ENCODE measurements at places on chromosomes 13 and 19. TPM values are rescaled to one million over a fixed set of nuclear protein-coding genes. Genes with fewer than 3 reads are reported as not detected.

- no peak overlapping the region for H3K27ac ChIP-seq
- H3K36me3 ChIP-seq: no peaks in the 10 kb centered on the region
- no peaks in the 10 kb centered on the region for H3K27me3 ChIP-seq
- no peaks in the 10 kb centered on the region for H3K4me1 ChIP-seq
- H3K4me3 ChIP-seq: no peak overlapping the region
Measured at GRCh38 chr19:9885077-9885552, 50.0 kb downstream of the PIN1 start.

DNA sequence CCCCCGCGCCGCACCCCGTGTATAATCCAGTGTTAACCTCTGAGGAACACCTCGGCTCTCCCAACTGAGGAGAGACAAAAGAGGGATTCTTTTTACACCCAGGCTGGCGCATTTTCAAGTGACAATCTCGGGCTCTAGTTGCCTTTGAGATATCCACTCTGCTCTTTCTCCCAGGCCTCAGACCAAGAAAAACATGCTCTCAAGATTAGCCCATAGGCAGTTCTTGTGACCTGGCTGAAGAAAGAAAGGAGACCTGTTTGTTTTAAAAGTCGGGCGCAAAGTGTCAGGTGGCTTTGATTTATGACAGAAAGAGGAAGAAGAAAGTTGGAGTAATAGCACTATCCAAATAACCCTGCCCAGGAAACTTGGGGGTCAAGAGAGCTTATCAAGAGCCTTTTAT is 27.3 kb downstream of the SHISA2 start:
- H3K36me3 ChIP-seq: no peaks in the 10 kb centered on the region
- H3K27ac ChIP-seq: peak overlapping the region; percentile 32
- H3K4me1 ChIP-seq: peaks cover 17% of the 10 kb centered on the region
- DNase-seq: peak; percentile 49
- no peak overlapping the region for H3K4me3 ChIP-seq

The A1BG gene
- not detected for total RNA-seq

- H3K36me3 ChIP-seq: no peaks in the 10 kb centered on the region
- no peaks in the 10 kb centered on the region for H3K4me1 ChIP-seq
- no peak for DNase-seq
- no peaks in the 10 kb centered on the region for H3K27me3 ChIP-seq
Measured at GRCh38 chr13:80894917-80895316, 554.0 kb upstream of the SPRY2 start.

DNA sequence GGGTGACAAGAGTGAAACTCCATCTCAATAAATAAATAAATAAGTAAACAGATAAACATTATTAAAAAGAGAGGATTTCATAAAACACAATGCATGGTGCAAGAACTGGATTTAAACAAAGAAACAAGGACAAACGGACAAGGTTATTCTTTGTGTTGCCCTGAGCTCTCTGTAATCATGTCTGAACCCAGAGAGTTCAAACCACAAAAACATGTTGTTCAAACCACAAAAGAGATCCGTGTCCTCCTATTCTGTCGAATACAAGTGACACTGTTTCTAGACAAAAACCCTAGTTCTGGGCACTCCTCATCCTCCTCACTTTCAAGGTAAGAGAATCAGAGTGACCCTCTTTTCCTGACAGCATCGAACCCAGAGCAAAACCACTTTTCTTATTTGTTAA is 4.6 kb upstream of the TPRX2 start:
- H3K4me1 ChIP-seq: no peaks in the 10 kb centered on the region
- no peaks in the 10 kb centered on the region for H3K36me3 ChIP-seq
- H3K27me3 ChIP-seq: peaks cover 18% of the 10 kb centered on the region
- no peak overlapping the region for H3K4me3 ChIP-seq
- H3K27ac ChIP-seq: no peak overlapping the region
- no peak for DNase-seq

The SPACA6 gene
- 1.4 TPM for total RNA-seq

DNA sequence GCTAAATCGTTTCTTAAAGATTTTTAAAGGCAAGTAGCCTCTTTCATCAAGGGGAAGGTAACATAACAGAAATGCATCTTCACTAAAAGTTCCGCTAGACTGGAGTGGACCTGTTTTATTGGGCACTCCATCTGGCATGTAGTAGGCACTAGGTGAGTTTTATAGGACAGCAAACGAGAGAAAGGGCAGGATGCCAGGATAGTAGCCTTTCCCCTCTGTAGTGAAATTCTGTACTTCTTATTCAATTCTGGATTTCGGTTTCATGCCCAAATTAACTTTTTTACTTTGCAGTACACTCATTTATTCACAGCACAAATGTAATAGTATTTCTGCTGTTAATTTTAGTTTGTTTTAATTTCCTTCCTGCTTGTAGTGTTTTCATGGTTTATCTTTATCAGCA is 45.2 kb downstream of the GPR180 start:
- no peaks in the 10 kb centered on the region for H3K36me3 ChIP-seq
- no peak overlapping the region for H3K4me3 ChIP-seq
- H3K27me3 ChIP-seq: no peaks in the 10 kb centered on the region
- DNase-seq: no peak
- H3K27ac ChIP-seq: no peak overlapping the region

DNA sequence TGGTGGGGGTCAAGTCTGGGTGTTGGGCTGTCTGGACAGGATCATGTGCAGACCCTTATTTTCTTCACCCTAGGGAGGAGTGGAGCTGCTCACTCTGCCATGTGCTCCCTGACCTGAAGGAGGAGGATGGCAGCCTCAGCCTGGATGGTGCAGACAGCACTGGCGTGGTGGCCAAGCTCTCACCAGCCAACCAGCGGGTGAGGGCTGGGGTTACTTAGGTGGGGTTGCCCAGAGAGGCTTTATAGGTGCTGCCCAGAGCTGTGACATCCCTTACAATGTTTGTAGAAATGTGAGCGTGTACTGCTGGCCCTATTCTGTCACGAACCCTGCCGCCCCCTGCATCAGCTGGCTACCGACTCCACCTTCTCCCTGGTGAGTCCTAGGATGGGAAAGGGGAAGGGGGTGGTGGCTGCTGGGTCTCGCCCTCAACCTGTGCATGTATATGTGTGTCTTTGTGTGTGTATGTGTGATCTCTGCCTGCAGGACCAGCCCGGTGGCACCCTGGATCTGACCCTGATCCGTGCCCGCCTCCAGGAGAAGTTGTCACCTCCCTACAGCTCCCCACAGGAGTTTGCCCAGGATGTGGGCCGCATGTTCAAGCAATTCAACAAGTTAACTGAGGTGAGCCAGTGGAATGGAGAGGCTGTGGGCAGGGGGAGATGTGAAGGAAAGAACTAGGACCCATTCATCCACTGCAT is 5.1 kb downstream of the CHMP2A start:
- DNase-seq: no peak
- peaks cover 55% of the 10 kb centered on the region for H3K4me1 ChIP-seq
- H3K27me3 ChIP-seq: no peaks in the 10 kb centered on the region
- no peak overlapping the region for H3K4me3 ChIP-seq

GRCh38 chr19:55189403-55189835 is 9.3 kb upstream of the SYT5 start:
- no peak for DNase-seq
- no peak overlapping the region for H3K4me3 ChIP-seq
- no peaks in the 10 kb centered on the region for H3K36me3 ChIP-seq
- no peak overlapping the region for H3K27ac ChIP-seq

DNA sequence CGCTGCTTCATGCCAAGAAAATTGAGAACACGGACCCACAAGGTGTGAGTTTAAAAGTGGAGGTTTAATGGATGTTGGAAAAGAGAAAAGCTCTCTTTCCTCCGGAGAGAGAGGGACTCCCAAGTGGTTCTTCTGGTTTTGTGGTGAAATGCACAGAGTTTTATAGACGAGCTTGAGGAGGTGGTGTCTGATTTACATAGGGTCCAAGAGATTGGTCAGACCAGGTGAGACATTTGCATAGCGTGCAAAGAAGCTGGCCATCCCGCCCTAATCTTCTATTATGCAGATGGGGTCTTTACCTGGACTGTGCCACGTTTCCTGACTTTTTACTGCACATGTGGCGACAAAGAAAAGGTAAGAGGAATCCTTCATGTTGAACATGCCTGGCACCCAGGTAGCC is 236.4 kb upstream of the PCDH9 start:
- H3K4me1 ChIP-seq: no peaks in the 10 kb centered on the region
- H3K27ac ChIP-seq: no peak overlapping the region
- H3K36me3 ChIP-seq: no peaks in the 10 kb centered on the region
- no peaks in the 10 kb centered on the region for H3K27me3 ChIP-seq
- no peak overlapping the region for H3K4me3 ChIP-seq
- no peak for DNase-seq

DNA sequence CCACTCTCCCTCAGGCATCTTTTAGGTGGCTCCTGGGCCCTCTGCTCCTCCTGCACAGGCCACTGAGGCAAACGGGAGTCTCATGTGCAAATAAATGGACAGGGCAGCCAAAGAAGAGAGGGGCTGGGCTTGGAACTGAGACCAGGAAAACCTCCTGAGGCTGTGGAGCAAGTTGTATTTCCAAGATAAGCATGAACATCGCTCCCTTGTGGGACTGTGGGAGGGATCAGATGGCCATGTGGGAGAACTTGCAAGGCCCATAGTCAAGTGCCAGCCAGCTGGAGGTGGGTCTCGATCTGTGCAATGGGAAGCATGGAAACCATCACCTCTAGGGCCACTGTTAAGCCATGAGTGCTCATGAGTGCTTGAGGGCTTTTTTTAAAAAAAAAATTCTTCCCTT is 24.9 kb downstream of the MED26 start:
- H3K27ac ChIP-seq: no peak overlapping the region
- DNase-seq: no peak
- H3K4me1 ChIP-seq: peaks cover 81% of the 10 kb centered on the region
- no peak overlapping the region for H3K4me3 ChIP-seq
- H3K36me3 ChIP-seq: no peaks in the 10 kb centered on the region

- no peak overlapping the region for H3K4me3 ChIP-seq
- peaks cover 10% of the 10 kb centered on the region for H3K27me3 ChIP-seq
- H3K36me3 ChIP-seq: no peaks in the 10 kb centered on the region
- H3K4me1 ChIP-seq: no peaks in the 10 kb centered on the region
Measured at GRCh38 chr13:112434032-112434431, 57.9 kb downstream of the SPACA7 start.

The CNMD gene
- total RNA-seq: not detected

The TRPC4 gene
- total RNA-seq: 3.9 TPM

Measured in stomach (tissue), 19 donors.